ENCODE measurements at places on chromosomes 3 and 15.
A peak's percentile ranks its signal among the peaks of the same experiment; 100 is the strongest.

GRCh38 chr15:48177383-48177765 lies 721 bp downstream of the MYEF2 start:
- no peak for DNase-seq

GRCh38 chr3:57026944-57027343 lies 33.5 kb upstream of the SPATA12 start:
- DNase-seq: peak; percentile 35

GRCh38 chr3:55455915-55456314 lies 31.2 kb downstream of the WNT5A start:
- DNase-seq: no peak

- no peak for DNase-seq
These were observed 270.2 kb downstream of the ROBO1 start for GRCh38 chr3:79497447-79498111.

DNA sequence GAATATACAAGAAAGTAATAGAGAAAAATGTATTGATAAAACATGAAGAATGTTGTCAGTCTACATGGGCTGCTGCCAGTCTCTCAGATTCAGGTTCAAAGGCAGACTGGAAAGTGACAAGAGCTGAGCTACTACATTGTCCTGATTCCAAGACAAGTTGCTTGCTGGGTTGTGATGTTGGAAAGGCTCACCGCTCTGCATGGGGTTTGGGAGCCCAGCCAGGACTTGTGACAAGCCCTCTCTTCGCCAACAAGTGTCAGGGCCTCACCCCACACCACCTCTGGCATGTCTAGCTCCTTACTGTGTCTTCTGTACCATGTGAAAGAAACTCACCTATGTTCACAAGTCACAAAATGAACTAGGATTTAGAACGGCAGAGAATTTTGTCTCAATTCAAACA lies 43.0 kb upstream of the SH3GL3 start:
- DNase-seq: no peak

DNA sequence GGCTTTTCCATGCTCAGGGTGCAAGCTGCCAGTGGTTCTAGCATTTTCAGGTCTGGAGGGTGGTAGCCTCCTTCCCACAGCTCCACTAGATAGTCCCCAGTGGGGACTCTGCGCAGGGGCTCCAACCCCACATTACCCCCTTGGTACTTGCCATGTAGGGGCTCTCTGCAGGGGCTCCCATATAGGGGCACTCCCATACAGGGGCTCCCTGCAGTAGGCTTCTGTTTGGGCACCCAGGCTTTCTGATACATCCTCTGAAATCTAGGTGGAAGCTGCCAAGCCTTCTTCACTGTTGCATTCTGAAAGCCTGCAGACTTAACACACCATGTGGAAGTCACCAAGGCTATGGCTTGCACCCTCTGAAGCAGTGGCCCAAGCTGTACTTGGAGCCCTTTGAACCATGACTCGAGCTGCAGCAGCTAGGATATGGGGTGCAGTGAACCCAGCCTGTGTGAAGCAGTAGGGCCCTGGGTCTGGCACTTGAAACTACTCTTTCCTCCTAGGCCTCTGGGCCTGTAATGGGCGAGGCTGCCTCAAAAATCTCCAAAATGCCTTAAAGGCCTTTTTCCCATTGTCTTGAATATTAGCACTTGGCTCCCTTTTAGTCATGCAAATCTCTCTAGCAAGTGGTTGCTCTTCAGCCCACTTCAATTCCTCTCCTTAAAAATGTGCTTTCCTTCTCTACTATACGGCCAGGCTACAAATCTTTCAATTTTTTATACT lies 96.4 kb downstream of the TPRA1 start:
- no peak for DNase-seq
